ENCODE measurements at places on chromosomes 16 and 17. TPM values are rescaled to one million over a fixed set of nuclear protein-coding genes. Genes with fewer than 3 reads are reported as not detected.

Gene GNG13
- not detected for total RNA-seq

Gene G6PC1
- total RNA-seq = not detected

Gene TBC1D3C
- total RNA-seq = not detected

Gene HOXB3
- 6.3 TPM for total RNA-seq

Gene SLFN12
- total RNA-seq = 48.6 TPM

Gene GNAO1
- not detected for total RNA-seq

Gene CIITA
- total RNA-seq = not detected

Gene OSBPL7
- 5.2 TPM for total RNA-seq

Gene KRT17
- 2.5 TPM for total RNA-seq

Gene SCO1
- 23.1 TPM for total RNA-seq

Gene SCN4A
- total RNA-seq = not detected

Gene CHP2
- not detected for total RNA-seq

Gene DRC7
- not detected for total RNA-seq

Gene HLF
- not detected for total RNA-seq

Gene KCTD19
- under 0.01 TPM for total RNA-seq

Gene WNT3
- total RNA-seq = 0.72 TPM

Gene TNP2
- not detected for total RNA-seq

Gene COPS3
- 144 TPM for total RNA-seq

Gene PRSS53
- total RNA-seq = 0.72 TPM

Gene TBC1D24
- 8.6 TPM for total RNA-seq

Gene FKBP10
- 156 TPM for total RNA-seq

Gene CCDC144A
- total RNA-seq = 1.4 TPM

Gene NUTF2
- total RNA-seq = 42.7 TPM

Gene TPSD1
- total RNA-seq = not detected

Gene TMIGD1
- not detected for total RNA-seq

Gene CLDN9
- not detected for total RNA-seq

Gene PLA2G15
- total RNA-seq = 19.5 TPM

Gene CDYL2
- total RNA-seq = 3.9 TPM

Gene HMOX2
- 91.1 TPM for total RNA-seq

Gene PRKCA
- total RNA-seq = 36.9 TPM

Gene RNF227
- total RNA-seq = 1.4 TPM

Gene GFAP
- total RNA-seq = not detected

Gene OTOP3
- not detected for total RNA-seq

Gene MMP2
- 164 TPM for total RNA-seq

Gene TNFSF13
- 0.56 TPM for total RNA-seq

Gene HBA2
- total RNA-seq = not detected

Gene BIRC5
- total RNA-seq = 53.6 TPM

Gene CACNA1G
- total RNA-seq = under 0.01 TPM

Gene CD300LF
- not detected for total RNA-seq

Gene TBC1D3D
- total RNA-seq = not detected

Gene AATK
- total RNA-seq = not detected

Gene UBE2O
- total RNA-seq = 17.6 TPM

Gene PMFBP1
- under 0.01 TPM for total RNA-seq

Gene ABCC12
- under 0.01 TPM for total RNA-seq

Gene KRT33B
- 0.18 TPM for total RNA-seq

Gene PRDM7
- total RNA-seq = not detected

Gene TMEM98
- total RNA-seq = 173 TPM

Gene RAMP2
- total RNA-seq = 0.28 TPM

Gene MYH3
- total RNA-seq = 0.54 TPM
